GM10248 (cell line): ENCODE measurements at places on chromosomes 4 and X.

DNA sequence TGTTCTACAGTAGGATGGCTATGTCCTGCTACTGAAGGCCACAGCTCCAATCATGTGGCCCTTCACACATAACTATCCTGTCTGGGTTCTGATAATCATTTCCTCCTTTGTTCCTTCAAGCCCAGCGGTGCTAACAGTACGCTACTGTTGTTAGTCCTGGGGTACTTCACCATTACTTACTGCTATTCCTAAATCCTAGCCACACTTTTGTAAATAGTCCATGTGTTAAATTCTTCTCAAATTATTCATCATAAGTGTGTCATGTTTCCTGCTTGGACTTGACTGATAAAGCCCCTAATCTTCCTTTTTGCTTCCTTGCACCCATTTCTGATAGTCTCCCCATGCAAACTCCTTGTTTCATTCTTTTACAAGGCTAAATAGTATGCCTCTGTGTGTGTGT, 332.6 kb downstream of the FGF13 start:
- no peak for DNase-seq

DNA sequence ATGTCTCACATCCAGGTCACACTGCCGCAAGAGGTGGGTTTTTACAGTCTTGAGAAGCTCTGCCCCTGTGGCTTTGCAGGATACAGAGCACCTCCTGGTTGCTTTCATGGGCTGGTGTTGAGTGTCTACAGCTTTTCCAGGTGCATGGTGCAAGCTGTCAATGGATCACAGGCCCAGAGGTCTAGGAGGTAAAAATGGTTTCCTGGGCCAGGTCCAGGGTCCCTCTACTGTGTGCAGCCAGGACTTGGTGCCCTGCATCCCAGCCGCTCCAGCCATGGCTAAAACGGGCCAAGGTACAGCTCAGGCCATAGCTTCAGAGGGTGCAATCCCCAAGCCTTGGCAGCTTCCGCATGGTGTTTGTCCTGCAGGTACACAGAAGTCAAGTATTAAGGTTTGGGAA, 434.1 kb upstream of the GALNT7 start:
- DNase-seq = no peak

DNA sequence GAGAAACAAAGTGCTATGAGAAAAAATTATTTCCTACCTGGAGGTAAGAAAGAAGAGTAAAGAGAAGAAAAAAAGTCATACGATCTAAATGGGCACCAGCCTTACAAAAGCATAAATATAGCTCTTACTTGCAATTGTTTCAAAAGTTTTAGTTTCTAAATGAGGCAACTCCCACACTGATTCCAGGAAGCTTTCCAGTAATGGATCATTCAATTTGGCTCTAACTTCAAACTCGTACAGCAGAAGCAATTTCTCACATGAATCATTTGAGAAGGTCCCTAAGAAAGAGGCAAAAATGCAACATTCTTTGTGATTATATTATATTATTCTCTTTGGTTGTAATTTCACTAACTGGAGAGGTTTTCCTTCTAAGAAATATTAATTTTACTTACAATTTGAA, 109.9 kb downstream of the DLG3 start:
- DNase-seq = no peak

- DNase-seq = no peak
These were observed 13.0 kb upstream of the ARX start for GRCh38 chrX:25028726-25029125.

DNA sequence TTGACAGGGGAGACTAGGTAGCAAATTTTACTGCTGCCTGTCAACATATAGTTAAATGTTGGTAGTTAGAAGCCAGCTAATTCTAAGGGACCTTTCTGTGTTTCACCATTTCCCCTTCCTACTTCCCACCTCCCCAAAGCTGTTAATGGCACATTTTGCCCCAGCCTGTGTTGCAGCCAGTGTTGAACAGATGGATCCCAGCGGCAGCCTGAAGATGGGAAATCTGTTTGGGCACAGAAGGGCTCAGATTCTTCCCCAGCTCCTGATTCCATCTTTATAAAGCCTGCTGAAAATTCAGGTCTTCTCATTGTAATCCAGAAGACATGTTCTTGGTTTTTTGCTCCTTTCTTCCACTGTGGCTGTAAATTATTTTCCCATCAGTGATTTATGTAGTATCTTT, 89.0 kb downstream of the SPRY1 start:
- DNase-seq = no peak

- DNase-seq = no peak
These were observed 393.1 kb upstream of the ZFP42 start for GRCh38 chr4:187602339-187603092.

- no peak for DNase-seq
These were observed 40.2 kb downstream of the HOPX start for GRCh38 chr4:56640621-56641493.

DNA sequence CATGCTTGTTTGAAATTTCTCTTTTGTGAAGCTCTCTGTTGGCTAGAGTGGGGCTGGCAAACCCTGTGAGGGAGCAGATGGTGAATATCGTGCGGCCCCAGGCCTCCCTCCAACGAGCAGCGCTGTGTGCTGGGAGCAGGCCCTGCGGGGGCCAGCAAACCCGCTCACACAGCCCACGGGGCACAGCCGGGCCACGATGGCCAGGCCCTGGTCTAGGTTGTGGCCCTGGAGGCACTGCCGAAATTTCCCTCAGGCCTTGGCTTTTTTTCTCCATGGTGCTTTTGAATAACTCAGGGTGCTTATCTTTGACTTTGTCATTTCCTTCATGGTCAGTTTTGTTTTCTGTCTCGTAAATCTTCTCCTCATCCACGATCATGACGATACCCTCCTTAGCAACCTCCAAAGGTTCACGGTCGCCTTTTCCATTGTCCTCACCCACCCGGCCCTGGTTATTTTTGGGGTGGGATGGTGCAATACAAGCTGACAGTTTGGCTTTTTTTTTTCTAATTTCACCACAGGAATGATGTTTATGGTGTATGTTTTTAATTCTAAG, 20.7 kb downstream of the PCGF3 start:
- DNase-seq = no peak
